Fibroblast of the aortic adventitia (primary cell): ENCODE measurements at places on chromosomes 2 and 18. TPM values are rescaled to one million over a fixed set of nuclear protein-coding genes. Genes with fewer than 3 reads are reported as not detected.

DNA sequence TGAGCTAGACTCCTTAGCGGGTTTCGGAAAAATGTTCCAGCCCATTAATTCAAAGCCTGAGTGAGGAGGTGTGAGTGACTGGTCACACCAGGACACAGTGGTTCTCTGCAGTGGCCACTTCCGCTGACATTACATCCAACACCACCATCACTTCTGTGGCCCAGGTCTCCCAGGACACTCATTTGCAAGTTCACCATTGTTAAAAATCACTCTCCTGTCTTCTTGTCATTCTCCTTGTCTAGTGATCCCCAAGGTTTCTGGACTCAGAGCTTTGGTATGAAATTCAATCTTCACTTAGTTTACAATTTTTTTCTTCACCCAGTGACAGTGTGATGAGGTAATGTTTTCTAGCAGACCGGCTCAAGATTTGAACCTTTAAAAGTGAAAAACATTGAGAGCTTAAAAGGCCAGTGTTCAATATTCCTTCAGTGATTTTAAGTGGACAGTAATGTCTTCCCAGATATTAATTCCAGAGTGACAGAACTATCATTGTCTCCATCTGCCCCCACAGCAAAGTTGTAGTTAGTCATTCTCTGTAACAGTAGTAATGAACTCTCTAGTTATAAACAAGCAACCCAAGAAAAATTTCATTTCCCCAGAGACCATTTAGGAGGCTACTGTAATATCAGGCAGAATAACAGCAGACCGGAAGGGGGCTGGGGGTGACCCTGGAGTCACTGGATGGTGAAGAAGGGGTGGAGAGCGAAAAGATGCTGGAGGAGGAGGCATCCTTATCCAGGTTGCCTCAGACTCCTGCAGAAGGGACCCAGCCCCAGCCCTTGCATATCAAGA is 164.9 kb downstream of the GFPT1 start:
- DNase-seq, result peak; percentile 44

Gene NMUR1
- not detected in 2 replicates for total RNA-seq

DNA sequence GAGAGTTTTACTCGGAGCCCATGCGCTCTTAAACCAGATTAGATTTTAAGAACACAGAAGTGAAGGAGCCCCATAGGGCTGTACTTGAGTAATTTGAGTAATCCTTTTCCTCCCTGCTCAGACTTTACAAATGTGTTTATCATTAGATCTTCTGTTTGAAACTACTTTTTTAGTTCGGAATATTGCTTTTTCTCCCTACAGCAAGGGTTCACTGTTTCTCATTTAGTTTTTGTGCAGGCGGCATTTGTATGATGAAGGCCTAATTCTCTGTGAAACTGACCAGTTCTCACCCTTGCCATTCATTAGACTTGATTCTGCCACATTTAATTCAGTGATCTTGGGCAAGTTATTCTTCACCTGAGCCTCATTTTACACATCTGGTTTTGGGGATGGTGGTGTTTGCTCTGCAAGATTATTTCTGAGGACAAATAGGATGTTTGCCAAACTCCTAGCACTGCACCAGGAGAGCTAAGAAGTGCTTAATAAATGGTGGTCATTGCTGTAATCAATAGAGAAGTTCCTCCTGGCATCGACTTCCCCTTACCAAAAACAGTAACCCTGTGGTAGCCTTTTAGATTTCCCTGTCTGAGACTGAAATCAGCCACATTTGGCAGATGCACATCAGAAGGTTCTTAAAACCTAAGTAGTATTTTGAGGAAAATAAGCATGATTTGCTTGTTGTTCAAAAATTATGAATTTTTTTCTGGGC is 2.2 kb downstream of the B3GNT2 start:
- peak; percentile 41 for DNase-seq

- no peak for DNase-seq
These were observed 108.9 kb upstream of the DOK6 start for GRCh38 chr18:69291755-69292154.

Gene CRYGA
- not detected in 2 replicates for total RNA-seq

Gene DUSP19
- total RNA-seq, result 1.6 and 4.8 TPM in 2 replicates

- DNase-seq, result no peak
These were observed 96.9 kb downstream of the SPP2 start for GRCh38 chr2:234147335-234147861.

GRCh38 chr18:28588884-28589549 is 412.1 kb upstream of the CDH2 start:
- peak; percentile 75 for DNase-seq

- DNase-seq, result no peak
These were observed 57.7 kb downstream of the BIN1 start for GRCh38 chr2:127048969-127049897.

GRCh38 chr2:9083287-9083686 is 79.8 kb upstream of the MBOAT2 start:
- DNase-seq, result no peak

Gene APLF
- total RNA-seq, result 4.3 and 6.8 TPM in 2 replicates

DNA sequence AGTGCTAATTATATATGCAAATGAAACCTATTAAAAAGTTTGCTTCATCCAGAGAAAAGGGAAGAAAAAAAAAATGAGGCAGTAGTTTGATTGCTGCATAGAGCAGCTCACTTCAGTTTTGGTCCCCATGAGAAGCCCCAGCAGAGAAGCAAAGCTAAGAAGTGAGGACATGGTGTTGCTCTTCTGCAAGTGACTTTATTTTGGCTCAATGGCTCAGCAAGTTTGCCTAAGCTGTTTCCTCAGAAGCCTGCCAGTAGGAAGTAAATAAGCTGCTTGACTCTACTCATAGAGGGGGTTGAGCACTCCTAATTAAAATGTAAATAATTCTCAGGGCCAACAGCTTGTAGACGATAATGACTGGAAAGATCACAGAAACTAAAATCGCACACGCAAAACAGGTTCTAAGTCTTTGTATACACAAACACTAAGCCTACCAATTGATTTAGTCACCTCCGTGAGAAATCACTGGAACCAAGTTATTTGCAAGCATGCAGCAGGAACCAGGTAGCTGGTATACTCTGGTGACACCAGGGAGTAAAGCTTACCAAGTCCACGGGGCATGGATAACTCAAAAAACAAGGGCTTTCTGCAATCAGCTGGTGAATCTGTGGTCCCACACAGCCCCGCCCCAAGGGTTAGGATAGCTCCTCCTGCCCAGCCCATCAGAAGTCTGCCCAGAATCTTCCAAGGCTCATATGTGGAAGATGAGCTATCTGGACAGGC is 39.7 kb upstream of the NABP1 start:
- no peak for DNase-seq

Gene ANKRD62
- not detected in 2 replicates for total RNA-seq

Gene ARHGAP15
- not detected in 2 replicates for total RNA-seq

- DNase-seq, result no peak
These were observed 50.3 kb downstream of the RABL2A start for GRCh38 chr2:113677330-113677729.

DNA sequence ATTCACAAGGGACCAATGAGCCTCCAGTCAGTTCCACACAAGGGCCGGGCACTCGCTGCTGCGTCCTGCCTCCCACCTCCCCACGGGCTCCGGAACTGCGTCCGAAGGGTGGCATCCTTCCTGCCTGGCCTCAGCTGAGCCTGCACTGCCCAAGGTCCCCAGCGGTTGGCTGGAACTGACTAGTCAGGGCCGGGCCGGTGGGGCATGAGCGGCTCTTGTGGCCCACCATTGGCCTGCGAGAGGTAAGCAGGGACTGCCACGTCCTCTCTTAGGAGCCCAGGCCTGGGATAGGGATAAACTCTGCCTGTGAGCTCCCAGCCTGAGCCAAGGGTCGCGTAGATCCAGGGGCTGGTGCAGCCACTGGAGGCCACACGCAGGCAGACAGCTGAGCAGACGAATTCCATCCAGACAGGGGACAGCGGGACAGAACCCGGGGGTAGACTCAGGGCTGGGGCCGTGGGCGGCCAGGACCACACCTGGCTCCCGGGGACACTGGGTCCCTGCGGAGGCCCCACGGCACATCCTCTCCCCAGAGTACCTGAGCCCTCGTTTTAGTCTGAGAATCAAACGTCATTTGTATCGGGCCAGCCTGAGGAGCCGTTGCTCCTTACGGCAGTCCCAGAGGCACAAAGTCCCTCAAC is 148.4 kb downstream of the ZNF516 start:
- no peak for DNase-seq

GRCh38 chr2:179207047-179207446 is 57.6 kb downstream of the SESTD1 start:
- no peak for DNase-seq

GRCh38 chr2:118837067-118837466 is 10.4 kb downstream of the EN1 start:
- no peak for DNase-seq
